ENCODE measurements at places on chromosomes 7 and 10. TPM values are rescaled to one million over a fixed set of nuclear protein-coding genes. Genes with fewer than 3 reads are reported as not detected.
A peak's percentile ranks its signal among the peaks of the same experiment; 100 is the strongest.

Gene NODAL
- total RNA-seq: not detected

- peaks cover 22% of the 10 kb centered on the region for H3K27me3 ChIP-seq
- peaks cover 5% of the 10 kb centered on the region for H3K4me1 ChIP-seq
- DNase-seq: no peak
- no peak overlapping the region for H3K4me3 ChIP-seq
Measured at GRCh38 chr10:1394155-1394912, 338.1 kb downstream of the WDR37 start.

Gene VKORC1L1
- total RNA-seq: 23.1 TPM

Gene PRR15
- 6.6 TPM for total RNA-seq

DNA sequence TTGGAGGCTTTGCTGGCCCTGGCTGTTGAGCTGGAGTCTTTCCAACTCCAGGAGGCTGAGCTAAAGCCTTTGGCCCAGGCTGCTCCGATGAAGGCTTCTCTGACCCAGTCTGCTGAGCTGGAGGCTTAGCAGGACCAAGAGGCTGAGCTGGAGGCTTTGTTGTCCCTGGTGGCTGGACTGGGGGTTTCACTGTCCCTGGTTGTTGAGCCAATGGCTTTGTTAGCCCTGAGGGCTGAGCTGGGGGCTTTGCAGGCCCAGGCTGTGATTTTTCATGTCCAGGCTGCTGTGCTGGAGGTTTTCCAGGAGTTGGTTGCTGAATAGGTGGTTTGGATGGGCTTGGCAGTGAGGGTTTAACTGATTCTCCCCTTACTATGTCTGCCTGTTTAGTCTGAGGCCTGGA, 7.3 kb downstream of the PCLO start:
- no peak for DNase-seq
- H3K4me3 ChIP-seq: no peak overlapping the region
- peaks cover 5% of the 10 kb centered on the region for H3K4me1 ChIP-seq
- no peaks in the 10 kb centered on the region for H3K27me3 ChIP-seq
- H3K27ac ChIP-seq: no peak overlapping the region

- H3K4me3 ChIP-seq: no peak overlapping the region
- H3K27ac ChIP-seq: peak overlapping the region; percentile 2
- peaks cover 8% of the 10 kb centered on the region for H3K36me3 ChIP-seq
- H3K27me3 ChIP-seq: no peaks in the 10 kb centered on the region
- H3K4me1 ChIP-seq: peaks cover 36% of the 10 kb centered on the region
- no peak for DNase-seq
Measured at GRCh38 chr10:32337350-32337749, 9.6 kb downstream of the EPC1 start.

Gene TSPAN12
- total RNA-seq: 7.4 TPM

- no peaks in the 10 kb centered on the region for H3K27me3 ChIP-seq
- no peaks in the 10 kb centered on the region for H3K4me1 ChIP-seq
- no peak for DNase-seq
- H3K27ac ChIP-seq: no peak overlapping the region
- H3K36me3 ChIP-seq: peaks cover 29% of the 10 kb centered on the region
- no peak overlapping the region for H3K4me3 ChIP-seq
Measured at GRCh38 chr10:80518143-80518806, 19.4 kb upstream of the SH2D4B start.

DNA sequence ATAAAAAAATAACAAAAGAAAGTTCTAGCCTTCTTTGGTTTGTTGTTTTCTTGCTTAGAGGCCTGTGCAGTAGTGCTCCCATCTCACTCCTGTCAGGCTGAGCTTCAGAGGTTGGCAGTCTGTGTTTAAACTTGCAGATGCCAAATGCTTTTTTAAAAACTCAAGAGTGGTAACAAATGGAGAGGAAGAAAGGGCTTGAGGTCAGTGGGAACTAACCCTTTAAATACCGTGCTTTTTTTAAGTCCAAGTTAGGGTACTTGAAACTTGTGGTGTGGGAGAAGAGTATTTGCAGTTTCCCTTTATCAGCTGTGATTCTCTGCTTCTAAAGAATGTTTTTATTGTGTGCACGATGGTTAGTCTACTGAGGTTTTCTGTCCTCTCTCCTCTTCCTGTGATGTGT, 29.4 kb downstream of the ZRANB1 start:
- DNase-seq: no peak
- H3K36me3 ChIP-seq: peaks cover 30% of the 10 kb centered on the region
- peak overlapping the region; percentile 10 for H3K27ac ChIP-seq
- H3K4me3 ChIP-seq: no peak overlapping the region

DNA sequence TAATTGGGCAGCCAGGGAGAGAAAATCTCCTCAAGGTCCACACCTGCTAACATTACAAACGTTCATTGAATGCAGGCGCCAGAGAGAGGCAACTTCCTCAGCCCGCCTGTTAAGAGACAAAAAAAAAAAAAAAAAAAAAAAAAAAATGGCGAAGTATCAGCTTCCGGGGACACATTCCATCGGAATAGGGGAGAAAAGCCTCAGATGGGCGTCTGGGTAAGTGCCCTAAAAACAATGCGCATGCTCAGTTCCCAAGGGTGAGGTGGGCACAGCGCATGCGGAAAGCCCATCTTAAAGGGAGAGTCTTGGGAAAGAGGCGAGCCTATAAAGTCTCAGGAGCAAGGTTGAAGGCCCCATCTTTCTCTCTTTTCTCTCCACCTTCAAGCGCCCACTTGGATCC, 1139.7 kb upstream of the CELF2 start:
- H3K4me3 ChIP-seq: no peak overlapping the region
- no peak overlapping the region for H3K27ac ChIP-seq
- H3K4me1 ChIP-seq: no peaks in the 10 kb centered on the region
- no peaks in the 10 kb centered on the region for H3K36me3 ChIP-seq
- no peak for DNase-seq
- no peaks in the 10 kb centered on the region for H3K27me3 ChIP-seq

DNA sequence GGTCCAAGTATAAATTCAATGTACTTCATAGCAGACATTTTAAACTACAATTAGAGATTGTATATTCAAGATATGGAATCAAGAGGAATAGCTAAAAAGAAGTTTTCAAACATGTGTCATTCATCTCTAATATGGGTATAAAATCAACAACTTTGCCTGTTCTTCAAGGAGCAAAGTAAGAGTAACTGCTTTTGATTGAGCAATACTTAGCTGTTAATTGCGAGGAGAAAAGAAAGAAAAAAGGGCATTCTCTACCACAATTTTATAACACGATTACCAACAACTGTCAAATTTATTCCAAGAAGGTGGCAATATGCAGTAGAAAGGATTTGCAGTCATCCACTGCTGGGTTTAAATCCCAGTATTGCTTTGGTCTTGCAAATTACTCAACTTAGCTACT, 146.3 kb upstream of the PTN start:
- no peak overlapping the region for H3K27ac ChIP-seq
- H3K4me3 ChIP-seq: no peak overlapping the region
- peaks cover 5% of the 10 kb centered on the region for H3K36me3 ChIP-seq
- DNase-seq: no peak
- peaks cover 3% of the 10 kb centered on the region for H3K27me3 ChIP-seq

GRCh38 chr10:61316676-61317265, 136.4 kb downstream of the TMEM26 start:
- no peaks in the 10 kb centered on the region for H3K36me3 ChIP-seq
- no peaks in the 10 kb centered on the region for H3K27me3 ChIP-seq
- peaks cover 25% of the 10 kb centered on the region for H3K4me1 ChIP-seq
- no peak overlapping the region for H3K4me3 ChIP-seq
- DNase-seq: no peak

Gene SLC13A1
- total RNA-seq: not detected

Gene NPSR1
- not detected for total RNA-seq

GRCh38 chr7:155378959-155379871, 78.7 kb upstream of the EN2 start:
- H3K4me1 ChIP-seq: peaks cover 16% of the 10 kb centered on the region
- no peak overlapping the region for H3K4me3 ChIP-seq
- DNase-seq: no peak
- H3K36me3 ChIP-seq: no peaks in the 10 kb centered on the region

GRCh38 chr10:76357726-76358415, 926.4 kb downstream of the LRMDA start:
- H3K4me1 ChIP-seq: peaks cover 35% of the 10 kb centered on the region
- H3K36me3 ChIP-seq: no peaks in the 10 kb centered on the region
- no peaks in the 10 kb centered on the region for H3K27me3 ChIP-seq
- H3K27ac ChIP-seq: no peak overlapping the region

DNA sequence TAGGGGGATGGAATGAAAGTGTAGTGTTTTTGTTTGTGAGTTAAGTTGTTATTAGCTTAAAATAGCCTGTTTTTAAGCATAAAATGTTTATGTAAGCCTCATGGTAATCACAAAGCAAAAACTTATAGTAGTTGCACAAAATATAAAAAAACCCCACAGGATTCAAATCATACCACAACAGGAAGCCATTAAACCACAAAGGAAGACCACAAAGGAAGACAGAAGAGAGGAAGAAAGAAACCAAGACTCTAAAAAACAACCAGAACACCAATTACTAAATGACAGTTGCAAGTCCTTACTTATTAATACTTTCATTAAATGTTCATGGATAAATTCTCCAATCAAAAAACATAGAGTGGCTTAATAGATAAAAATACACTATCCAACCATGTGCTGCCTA, 63.6 kb downstream of the ANKRD7 start:
- no peaks in the 10 kb centered on the region for H3K27me3 ChIP-seq
- no peaks in the 10 kb centered on the region for H3K36me3 ChIP-seq
- no peak overlapping the region for H3K27ac ChIP-seq
- no peak overlapping the region for H3K4me3 ChIP-seq
- H3K4me1 ChIP-seq: no peaks in the 10 kb centered on the region

GRCh38 chr10:71395621-71396020, 1.1 kb upstream of the CDH23 start:
- H3K27me3 ChIP-seq: peaks cover 77% of the 10 kb centered on the region
- H3K4me3 ChIP-seq: peak overlapping the region; percentile 52
- no peak overlapping the region for H3K27ac ChIP-seq
- no peak for DNase-seq
- H3K4me1 ChIP-seq: peaks cover 12% of the 10 kb centered on the region

GRCh38 chr7:120993553-120994191, 5.2 kb downstream of the CPED1 start:
- no peak for DNase-seq
- H3K36me3 ChIP-seq: no peaks in the 10 kb centered on the region
- H3K4me1 ChIP-seq: peaks cover 44% of the 10 kb centered on the region
- H3K27ac ChIP-seq: peak overlapping the region; percentile 62
- peaks cover 29% of the 10 kb centered on the region for H3K27me3 ChIP-seq
- H3K4me3 ChIP-seq: peak overlapping the region; percentile 9

- no peaks in the 10 kb centered on the region for H3K36me3 ChIP-seq
- no peak for DNase-seq
- no peaks in the 10 kb centered on the region for H3K4me1 ChIP-seq
- H3K27ac ChIP-seq: no peak overlapping the region
- no peak overlapping the region for H3K4me3 ChIP-seq
- peaks cover 8% of the 10 kb centered on the region for H3K27me3 ChIP-seq
Measured at GRCh38 chr7:158401295-158401694, 186.3 kb downstream of the PTPRN2 start.

Gene MSS51
- 4.9 TPM for total RNA-seq

DNA sequence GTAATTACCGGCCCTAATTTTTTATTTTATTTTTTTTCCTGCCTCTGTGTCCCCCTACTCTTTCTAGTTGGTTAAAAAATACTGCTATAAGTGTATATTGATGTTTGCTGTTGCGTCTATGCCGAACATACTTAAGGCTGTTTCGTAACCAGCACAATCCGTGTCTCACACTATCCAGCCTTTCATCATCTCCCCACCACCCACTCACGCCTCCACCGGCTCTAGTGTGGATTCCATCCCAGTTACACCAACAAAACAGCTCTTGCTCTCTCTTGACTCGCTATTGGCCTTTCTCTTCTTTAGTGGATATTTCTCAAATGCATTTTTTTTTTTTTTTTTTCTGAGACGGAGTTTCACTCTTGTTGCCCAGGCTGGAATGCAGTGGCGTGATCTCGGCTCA, 70.1 kb upstream of the CAMK1D start:
- no peaks in the 10 kb centered on the region for H3K27me3 ChIP-seq
- no peak overlapping the region for H3K27ac ChIP-seq
- no peak for DNase-seq
- no peaks in the 10 kb centered on the region for H3K36me3 ChIP-seq

DNA sequence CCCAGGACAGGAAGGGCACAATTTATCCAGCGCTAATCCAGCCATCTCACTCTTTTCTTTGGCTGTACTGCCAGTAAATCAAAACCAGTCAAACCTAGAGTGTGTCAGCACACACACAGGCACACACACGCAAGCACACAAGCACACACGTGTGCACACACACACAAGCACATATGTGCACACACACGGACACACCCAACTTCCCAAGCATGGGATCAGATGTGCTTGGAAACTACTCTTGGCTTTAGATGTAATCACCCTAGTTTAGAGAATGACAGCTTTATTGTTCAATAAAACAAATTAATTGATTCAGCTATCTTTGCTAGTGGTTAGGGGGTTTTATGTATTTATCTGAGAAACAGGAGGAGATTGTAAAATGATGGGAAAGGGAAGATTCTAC, 615.0 kb upstream of the MKI67 start:
- DNase-seq: no peak
- H3K27me3 ChIP-seq: peaks cover 55% of the 10 kb centered on the region
- no peak overlapping the region for H3K4me3 ChIP-seq
- H3K4me1 ChIP-seq: peaks cover 29% of the 10 kb centered on the region
- H3K36me3 ChIP-seq: no peaks in the 10 kb centered on the region
- no peak overlapping the region for H3K27ac ChIP-seq

- H3K4me1 ChIP-seq: no peaks in the 10 kb centered on the region
- H3K27me3 ChIP-seq: peaks cover 2% of the 10 kb centered on the region
- no peaks in the 10 kb centered on the region for H3K36me3 ChIP-seq
- DNase-seq: no peak
- H3K4me3 ChIP-seq: no peak overlapping the region
- H3K27ac ChIP-seq: no peak overlapping the region
Measured at GRCh38 chr7:148474481-148475025, 116.0 kb upstream of the C7orf33 start.

Gene GBX1
- total RNA-seq: 0.20 TPM

Gene ITPRID1
- total RNA-seq: not detected

Gene IFIT1
- 44.1 TPM for total RNA-seq

DNA sequence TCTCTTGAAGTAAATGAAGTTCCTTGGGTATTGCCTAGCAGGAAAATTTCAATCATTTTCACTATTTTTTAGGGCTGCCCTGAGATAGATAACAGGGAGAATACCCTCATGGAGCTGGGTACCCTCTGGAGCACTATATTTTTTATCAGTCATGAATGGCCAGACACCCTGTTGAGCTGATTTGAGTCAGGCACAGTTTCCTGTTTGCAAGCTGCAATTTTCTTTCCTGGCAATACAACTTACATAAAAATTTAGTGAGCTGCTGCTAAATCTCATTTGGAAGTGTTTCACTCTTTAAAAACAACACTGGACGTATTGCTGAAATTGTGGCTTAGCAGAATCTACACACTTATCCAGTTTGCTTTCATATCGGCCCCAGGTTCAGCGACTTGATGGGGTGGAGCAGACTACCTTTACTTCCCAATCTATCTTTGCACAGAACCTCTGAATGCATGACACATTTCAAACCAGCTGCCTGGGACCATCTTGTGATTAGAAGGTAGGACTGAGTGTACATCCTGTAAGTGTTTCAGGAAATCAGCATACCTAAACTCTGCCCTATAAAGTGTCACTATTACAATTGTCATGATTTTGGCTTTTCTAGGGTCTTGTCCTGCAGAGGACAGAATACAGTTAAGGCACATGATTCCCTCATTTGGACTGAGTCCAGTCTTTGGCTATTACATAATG, 125.7 kb upstream of the FAM3C start:
- peaks cover 3% of the 10 kb centered on the region for H3K4me1 ChIP-seq
- no peaks in the 10 kb centered on the region for H3K36me3 ChIP-seq
- no peak overlapping the region for H3K27ac ChIP-seq
- DNase-seq: no peak

GRCh38 chr7:3446786-3447185, 145.7 kb downstream of the SDK1 start:
- no peak overlapping the region for H3K27ac ChIP-seq
- H3K36me3 ChIP-seq: peaks cover 14% of the 10 kb centered on the region
- DNase-seq: no peak
- no peaks in the 10 kb centered on the region for H3K27me3 ChIP-seq

Measured in mesothelial cell of epicardium (in vitro differentiated cells).